B cell (primary cell): ENCODE measurements at places on chromosomes 5 and 9. TPM values are rescaled to one million over a fixed set of nuclear protein-coding genes. Genes with fewer than 3 reads are reported as not detected.

GRCh38 chr9:81814401-81814793 lies 113.8 kb upstream of the SPATA31D4 start:
- H3K36me3 ChIP-seq, result no peaks in the 10 kb centered on the region
- no peaks in the 10 kb centered on the region for H3K27me3 ChIP-seq
- no peak overlapping the region for H3K4me3 ChIP-seq
- H3K27ac ChIP-seq, result peak overlapping the region; percentile 4

DNA sequence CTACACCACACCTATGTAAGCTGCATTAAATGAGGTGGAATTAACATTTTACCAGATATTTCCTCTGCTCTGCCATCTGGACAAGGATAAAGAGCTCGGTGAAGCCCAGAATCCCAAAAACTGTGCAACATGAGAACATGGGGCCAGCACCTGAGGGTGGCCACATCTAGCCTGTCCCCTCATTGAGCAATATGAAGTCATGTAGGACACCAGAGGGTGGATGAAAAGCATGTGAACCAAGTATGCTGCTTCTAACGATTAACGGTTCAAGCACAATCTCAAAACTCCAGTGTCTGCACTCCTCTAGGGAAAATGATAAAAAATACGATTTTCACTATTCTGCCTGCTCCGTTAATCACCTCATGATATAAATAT lies 545.8 kb downstream of the EBF1 start:
- no peak for DNase-seq
- H3K4me1 ChIP-seq, result peaks cover 7% of the 10 kb centered on the region
- no peak overlapping the region for H3K4me3 ChIP-seq
- H3K27me3 ChIP-seq, result no peaks in the 10 kb centered on the region
- H3K27ac ChIP-seq, result no peak overlapping the region

DNA sequence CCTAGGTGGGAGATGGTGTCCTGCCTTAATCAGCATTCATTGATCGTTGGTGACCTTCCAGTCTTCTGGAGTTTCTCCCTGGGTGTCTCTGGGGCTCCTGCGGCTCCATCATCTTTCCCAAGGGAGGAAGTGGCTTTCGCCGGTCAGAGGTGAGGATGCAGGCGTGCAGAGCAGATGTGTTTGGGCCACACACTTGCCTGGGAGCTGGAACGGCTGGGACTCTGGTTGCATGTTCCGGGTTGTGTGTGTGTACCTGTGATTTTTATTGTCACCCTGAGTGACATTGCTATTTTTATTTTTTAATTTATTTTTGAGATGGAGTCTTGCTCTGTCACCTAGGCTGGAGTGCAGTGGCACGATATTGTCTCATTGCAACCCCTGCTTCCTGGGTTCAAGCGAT lies 9.6 kb downstream of the HMCN2 start:
- H3K4me3 ChIP-seq, result no peak overlapping the region
- no peaks in the 10 kb centered on the region for H3K27me3 ChIP-seq
- H3K36me3 ChIP-seq, result no peaks in the 10 kb centered on the region
- H3K27ac ChIP-seq, result no peak overlapping the region

DNA sequence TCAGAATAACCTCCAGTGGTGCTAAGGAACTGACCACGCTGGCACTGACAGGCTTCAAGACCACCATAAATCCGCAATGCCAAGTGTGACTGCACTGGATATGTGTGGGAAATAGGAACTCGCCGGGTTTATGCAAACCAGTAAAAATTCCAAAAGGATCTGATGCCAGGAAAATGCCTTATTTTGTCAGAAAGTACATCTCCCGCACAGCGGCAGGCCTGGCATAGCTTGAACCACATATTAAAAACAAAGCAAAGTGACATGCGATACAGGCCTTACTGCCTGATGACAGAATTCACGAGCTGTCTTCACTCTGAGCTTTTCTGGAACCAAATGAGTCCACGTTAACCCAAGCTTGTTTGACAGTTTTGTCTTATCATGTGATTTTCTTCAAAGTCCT lies 139.6 kb downstream of the GLIS3 start:
- H3K27ac ChIP-seq, result no peak overlapping the region
- no peaks in the 10 kb centered on the region for H3K27me3 ChIP-seq
- H3K4me3 ChIP-seq, result no peak overlapping the region

GRCh38 chr5:149036970-149037369 lies 25.9 kb downstream of the SH3TC2 start:
- no peak overlapping the region for H3K27ac ChIP-seq
- H3K4me3 ChIP-seq, result no peak overlapping the region
- H3K27me3 ChIP-seq, result no peaks in the 10 kb centered on the region
- H3K4me1 ChIP-seq, result no peaks in the 10 kb centered on the region
- no peak for DNase-seq
- H3K36me3 ChIP-seq, result no peaks in the 10 kb centered on the region

GRCh38 chr5:39376293-39376714 lies 12.0 kb upstream of the C9 start:
- no peak overlapping the region for H3K27ac ChIP-seq
- H3K36me3 ChIP-seq, result no peaks in the 10 kb centered on the region
- DNase-seq, result peak; percentile 58

GRCh38 chr5:130151239-130151638 lies 247.0 kb downstream of the CHSY3 start:
- no peak overlapping the region for H3K27ac ChIP-seq
- no peaks in the 10 kb centered on the region for H3K36me3 ChIP-seq
- no peaks in the 10 kb centered on the region for H3K4me1 ChIP-seq
- H3K4me3 ChIP-seq, result no peak overlapping the region
- no peaks in the 10 kb centered on the region for H3K27me3 ChIP-seq

SLC26A2 gene
- total RNA-seq, result 13.2 and 13.5 TPM in 2 replicates

MLANA gene
- total RNA-seq, result not detected in 2 replicates
